Dermis microvascular lymphatic vessel endothelial cell (primary cell): ENCODE measurements at places on chromosomes 2 and 18. TPM values are rescaled to one million over a fixed set of nuclear protein-coding genes. Genes with fewer than 3 reads are reported as not detected.

The RAMP1 gene
- total RNA-seq, result not detected in 2 replicates

The SPP2 gene
- not detected in 2 replicates for total RNA-seq

The NMS gene
- not detected in 2 replicates for total RNA-seq

The KIF5C gene
- under 0.01 TPM in 2 replicates for total RNA-seq

The FAP gene
- total RNA-seq, result 1.3 TPM in 2 replicates

The EHD3 gene
- total RNA-seq, result 4.0 and 14.5 TPM in 2 replicates
